ENCODE measurements at places on chromosomes 16 and 17. TPM values are rescaled to one million over a fixed set of nuclear protein-coding genes. Genes with fewer than 3 reads are reported as not detected.

KRT25 gene
- not detected for total RNA-seq

CEP112 gene
- 3.4 TPM for total RNA-seq

PPL gene
- 2.0 TPM for total RNA-seq

FOXO3B gene
- 4.6 TPM for total RNA-seq

SLC5A10 gene
- total RNA-seq: not detected

CLUH gene
- total RNA-seq: 98.7 TPM

MYL4 gene
- not detected for total RNA-seq

SMIM36 gene
- not detected for total RNA-seq
